ENCODE measurements at places on chromosomes 5 and 9.

GRCh38 chr5:124060413-124061067 is 548.6 kb downstream of the CSNK1G3 start:
- DNase-seq, result no peak

GRCh38 chr9:121852651-121853616 is 201.5 kb downstream of the DAB2IP start:
- DNase-seq, result no peak

- no peak for DNase-seq
Observed at GRCh38 chr9:135991771-135992170, 30.6 kb upstream of the UBAC1 start.

DNA sequence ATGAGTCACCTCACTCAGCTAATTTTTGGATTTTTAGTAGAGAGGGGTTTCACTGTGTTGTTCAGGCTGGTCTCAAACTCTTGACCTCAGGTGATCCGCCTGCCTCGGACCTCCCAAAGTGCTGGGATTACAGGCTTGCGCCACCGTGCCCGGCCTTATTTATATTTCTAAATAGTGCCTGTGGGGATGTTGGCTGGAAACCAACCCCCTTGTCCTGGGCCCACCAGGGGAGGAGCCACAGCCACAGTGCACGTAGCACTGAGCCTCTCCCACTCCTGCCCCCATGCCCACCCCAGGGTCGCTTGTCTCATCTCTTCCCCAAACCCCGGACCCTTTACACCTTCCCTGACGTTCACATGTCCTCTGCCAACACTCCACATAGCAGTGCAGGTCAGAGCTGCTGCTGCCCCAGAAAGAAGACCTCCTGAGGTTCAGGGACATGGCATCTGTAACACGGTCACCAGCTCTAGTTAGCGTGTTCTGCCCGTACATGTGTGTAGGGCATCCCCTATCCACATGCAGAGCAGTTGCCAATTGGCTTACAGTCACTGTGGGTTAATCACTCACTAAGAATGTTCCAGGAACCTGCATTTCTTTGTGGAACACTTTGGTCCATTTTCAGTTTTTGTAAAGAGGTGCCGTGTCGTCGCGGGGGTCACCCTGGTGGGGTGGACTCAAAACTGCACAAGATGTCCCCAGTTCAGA is 10.2 kb upstream of the MRPS2 start:
- DNase-seq, result no peak

- no peak for DNase-seq
Observed at GRCh38 chr5:120098902-120099535, 365.1 kb upstream of the PRR16 start.

- no peak for DNase-seq
Observed at GRCh38 chr5:1270933-1271914, 23.6 kb downstream of the TERT start.

- DNase-seq, result no peak
Observed at GRCh38 chr9:124688238-124688904, 82.7 kb downstream of the NR6A1 start.

DNA sequence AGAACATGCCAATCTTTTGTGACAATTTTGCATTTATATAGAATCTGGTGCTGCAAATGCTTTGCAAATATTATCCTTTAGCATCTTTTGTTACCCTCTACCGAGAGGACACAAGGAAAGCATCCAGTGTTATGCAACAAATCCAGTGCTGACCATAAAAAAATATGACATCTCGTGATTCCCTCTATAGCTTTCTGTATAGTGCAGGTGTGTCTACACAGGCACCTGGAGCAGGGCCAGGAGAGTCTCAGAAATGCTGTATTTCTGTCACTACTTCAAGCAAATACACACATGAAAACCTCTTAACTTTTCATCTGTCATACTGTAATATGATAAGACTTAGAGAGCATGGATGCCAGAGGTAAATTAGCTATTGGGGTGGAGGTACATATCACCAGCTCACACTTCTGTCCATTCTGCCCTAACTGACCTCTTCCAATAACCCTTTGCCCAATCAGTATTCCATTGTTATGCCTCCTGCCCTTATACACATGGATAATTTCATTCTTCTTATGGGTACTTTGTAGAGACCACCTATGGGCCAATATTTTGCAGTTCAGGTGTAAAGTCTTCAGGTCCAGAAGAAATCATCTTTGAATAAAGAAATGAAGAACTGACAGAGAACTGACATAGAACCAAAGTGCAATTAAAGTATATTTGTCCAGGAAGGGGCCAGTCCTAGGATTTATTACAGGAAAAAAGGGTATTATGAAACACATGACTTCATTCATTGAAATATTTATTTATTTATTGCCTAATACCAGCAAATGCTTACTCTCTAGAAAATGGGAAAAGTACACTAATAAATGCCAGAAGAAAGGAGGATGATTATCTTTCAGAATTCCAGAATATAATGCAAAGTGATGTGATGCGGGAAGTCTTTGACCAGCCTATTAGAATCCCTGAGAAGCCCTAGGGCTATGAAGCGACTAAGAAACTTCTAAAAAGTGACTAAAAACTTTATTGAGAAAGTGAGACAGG is 106.5 kb downstream of the EPB41L4A start:
- DNase-seq, result no peak

DNA sequence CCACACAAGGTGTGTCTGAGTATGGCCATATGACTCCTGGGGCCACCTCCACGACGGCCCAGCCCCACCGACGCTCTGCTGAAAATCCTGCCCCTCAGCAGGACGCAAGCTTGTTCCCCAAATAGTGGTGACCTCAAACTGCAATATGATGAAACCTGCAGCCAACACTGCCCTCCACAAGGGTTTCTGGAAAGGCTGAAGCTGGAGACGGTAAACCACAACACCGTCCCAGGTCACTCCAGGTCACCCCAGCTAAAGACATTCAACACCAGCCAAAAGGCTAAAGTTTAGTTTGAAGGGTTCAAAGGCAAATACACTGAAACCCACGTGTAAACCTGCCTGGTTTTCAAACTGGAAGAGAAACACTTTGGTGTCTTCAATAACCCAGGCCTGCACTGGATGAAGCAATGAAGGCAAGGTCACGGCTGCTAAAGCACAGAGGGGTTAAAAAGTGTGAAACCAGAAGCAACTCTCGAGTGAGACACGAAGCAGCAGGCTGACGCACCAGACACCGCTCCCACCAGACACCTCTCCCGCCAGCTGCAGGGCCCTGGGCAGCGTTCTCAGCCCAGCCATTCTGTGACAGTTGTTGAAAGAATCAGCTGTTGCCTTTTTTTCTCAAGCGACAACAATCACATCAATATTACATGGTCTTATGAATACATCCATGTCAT is 1.8 kb upstream of the LHX3 start:
- no peak for DNase-seq

- no peak for DNase-seq
Observed at GRCh38 chr5:95384485-95385213, 6.5 kb upstream of the FAM81B start.

- no peak for DNase-seq
Observed at GRCh38 chr5:123125962-123126732, 37.1 kb downstream of the PRDM6 start.

GRCh38 chr5:31250201-31250600 is 56.7 kb downstream of the CDH6 start:
- DNase-seq, result no peak

GRCh38 chr5:119570910-119571309 is 58.4 kb upstream of the FAM170A start:
- DNase-seq, result no peak

DNA sequence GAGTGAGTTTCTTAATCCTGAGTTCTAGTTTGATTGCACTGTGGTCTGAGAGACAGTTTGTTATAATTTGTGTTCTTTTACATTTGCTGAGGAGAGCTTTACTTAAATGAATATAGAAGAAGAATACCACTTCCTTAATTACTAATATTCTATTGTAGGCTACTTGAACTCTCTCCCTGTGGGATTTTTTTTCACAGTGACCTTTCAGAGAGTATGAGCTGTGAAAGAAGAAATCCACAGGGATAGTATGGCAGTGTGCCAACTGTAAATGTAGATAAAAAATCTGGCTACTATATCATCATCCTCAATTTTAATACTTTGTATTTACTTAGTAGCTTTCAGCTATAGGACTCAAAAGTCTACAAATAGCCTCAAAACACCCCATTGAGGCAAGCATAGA is 67.3 kb downstream of the COMMD10 start:
- no peak for DNase-seq

DNA sequence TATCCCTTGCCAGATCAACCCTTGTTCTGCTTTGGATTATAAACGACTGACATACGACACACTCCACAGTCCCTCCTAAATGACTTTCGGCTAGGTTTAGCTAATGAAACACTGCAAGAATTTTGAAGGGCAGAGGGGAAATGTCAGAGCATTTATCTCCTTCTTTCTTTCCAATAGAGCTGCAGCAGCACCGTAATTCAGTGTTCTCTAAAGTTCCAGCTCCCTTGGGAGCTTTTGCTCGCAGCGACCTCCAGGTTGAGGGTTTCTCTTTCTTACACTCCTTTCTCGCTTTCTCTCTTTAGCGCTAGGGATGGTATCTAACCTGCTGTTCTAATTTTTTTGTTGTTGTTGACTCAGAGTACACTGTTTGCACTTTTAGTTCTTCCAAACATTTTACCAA is 467.1 kb upstream of the ST8SIA4 start:
- no peak for DNase-seq

DNA sequence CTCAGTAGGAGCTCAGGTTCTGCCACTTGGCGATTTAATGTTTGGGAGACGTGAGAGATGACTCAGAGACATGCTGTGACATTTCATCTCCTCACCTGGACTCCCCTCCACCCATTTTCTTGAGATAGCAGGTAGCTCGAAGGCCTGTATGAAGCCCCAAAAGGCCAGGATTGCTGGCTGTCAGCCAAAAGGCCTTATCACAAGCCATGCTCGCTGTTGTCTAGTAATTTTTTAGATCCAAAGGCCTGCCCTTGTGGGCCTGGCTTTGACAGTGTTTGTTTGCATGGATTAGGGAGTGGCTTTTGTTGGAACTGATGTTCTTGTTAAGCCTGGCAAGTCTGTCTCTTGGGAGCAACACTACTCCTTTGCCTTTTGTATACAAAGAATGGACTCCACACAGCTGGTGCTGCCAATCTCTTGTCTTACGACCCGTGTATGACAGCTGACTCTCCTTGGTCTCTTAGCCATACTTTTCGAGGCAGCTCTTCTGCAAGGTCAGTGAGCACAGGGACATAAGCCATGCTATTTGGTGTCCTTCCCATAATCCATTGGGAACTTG is 22.7 kb downstream of the CAVIN4 start:
- no peak for DNase-seq

GRCh38 chr9:79501546-79501945 is 70.2 kb upstream of the TLE4 start:
- DNase-seq, result no peak

- no peak for DNase-seq
Observed at GRCh38 chr5:30926218-30926617, 267.3 kb upstream of the CDH6 start.

GRCh38 chr5:118392491-118392890 is 595.9 kb downstream of the DTWD2 start:
- no peak for DNase-seq
